SK-N-SH (cell line): ENCODE measurements at places on chromosomes 1 and 21. TPM values are rescaled to one million over a fixed set of nuclear protein-coding genes. Genes with fewer than 3 reads are reported as not detected.

The CCDC181 gene
- 1.2 TPM in 2 replicates for polyA plus RNA-seq

- H3K27me3 ChIP-seq, result no peaks in the 10 kb centered on the region
- no peaks in the 10 kb centered on the region; the same call in 1 of the 2 replicates for H3K4me1 ChIP-seq
- no peak overlapping the region for H3K27ac ChIP-seq
- no peak for DNase-seq
- H3K36me3 ChIP-seq, result no peaks in the 10 kb centered on the region
- no peak overlapping the region for H3K4me3 ChIP-seq
These were observed 126.5 kb upstream of the TNFSF4 start for GRCh38 chr1:173333581-173333980.

DNA sequence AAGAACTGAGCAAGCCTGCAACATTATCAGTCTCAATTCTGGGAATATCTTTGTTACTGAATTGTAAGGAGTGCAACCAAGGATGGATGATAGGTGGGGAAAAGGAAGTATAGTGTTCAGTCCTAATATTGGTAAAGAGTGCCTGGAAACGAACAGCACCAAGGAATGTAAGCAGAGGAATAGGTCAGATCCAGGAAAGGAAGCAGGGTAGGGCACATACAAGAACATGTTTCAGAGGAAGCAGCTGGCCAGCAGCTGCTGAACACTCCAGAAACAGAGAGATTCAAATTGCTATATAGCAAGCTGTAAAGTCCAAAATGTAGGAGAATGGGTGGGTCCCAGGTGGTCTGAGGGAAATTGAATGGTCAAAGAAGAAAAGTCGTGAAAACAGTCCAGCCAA is 37.9 kb downstream of the CRB1 start:
- peaks cover 7% of the 10 kb centered on the region for H3K36me3 ChIP-seq
- no peak for DNase-seq
- no peak overlapping the region; the same call in 1 of the 2 replicates for H3K27ac ChIP-seq
- H3K4me1 ChIP-seq, result peaks cover 3% of the 10 kb centered on the region
- no peaks in the 10 kb centered on the region for H3K27me3 ChIP-seq

- H3K4me3 ChIP-seq, result no peak overlapping the region
- H3K36me3 ChIP-seq, result no peaks in the 10 kb centered on the region
- no peaks in the 10 kb centered on the region; the same call in 1 of the 2 replicates for H3K27me3 ChIP-seq
- no peak overlapping the region for H3K27ac ChIP-seq
These were observed 15.9 kb downstream of the CLDN8 start for GRCh38 chr21:30200000-30200399.

DNA sequence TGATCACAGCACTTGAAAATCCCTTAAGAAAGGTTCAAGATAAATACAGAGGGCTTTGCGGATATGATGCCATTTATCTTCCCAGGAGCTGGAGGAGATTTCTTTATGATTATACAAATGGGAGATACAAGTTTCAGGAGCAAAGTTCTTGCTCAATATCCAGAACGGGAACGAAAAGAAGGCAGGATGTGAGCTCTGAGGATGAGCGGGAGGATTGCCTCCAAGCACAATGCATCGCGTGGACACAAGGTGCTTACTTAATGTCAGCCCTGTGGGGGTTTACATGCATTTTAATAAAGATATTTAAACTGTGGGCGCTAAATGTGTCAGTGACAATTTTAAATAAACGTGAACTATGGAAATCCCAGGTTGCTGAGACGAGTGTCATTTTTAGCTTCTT is 59.0 kb downstream of the SYT6 start:
- no peak for DNase-seq
- H3K36me3 ChIP-seq, result no peaks in the 10 kb centered on the region
- H3K27me3 ChIP-seq, result peaks cover 13% of the 10 kb centered on the region

DNA sequence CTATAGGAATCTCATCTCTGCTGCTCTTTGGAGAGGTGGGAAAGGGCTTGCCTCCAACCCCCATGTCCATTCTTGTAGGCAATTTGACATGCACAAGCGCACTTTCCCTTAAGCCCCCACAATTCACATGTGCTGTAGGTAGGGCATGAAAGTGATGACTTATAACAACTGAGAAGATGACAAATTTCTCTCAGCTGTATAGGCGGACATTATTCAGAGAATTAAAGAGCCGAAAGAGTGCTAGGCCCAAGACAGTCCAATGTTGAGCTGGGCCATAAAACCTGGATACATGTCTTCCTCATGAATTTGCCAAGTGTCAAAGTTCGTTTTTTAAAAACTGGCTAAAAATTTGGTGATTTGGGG is 106.3 kb upstream of the LYPLAL1 start:
- H3K4me3 ChIP-seq, result no peak overlapping the region
- no peak overlapping the region for H3K27ac ChIP-seq
- H3K4me1 ChIP-seq, result no peaks in the 10 kb centered on the region
- no peaks in the 10 kb centered on the region for H3K36me3 ChIP-seq
- H3K27me3 ChIP-seq, result no peaks in the 10 kb centered on the region

The KCNK1 gene
- 10.1 and 10.6 TPM in 2 replicates for polyA plus RNA-seq

DNA sequence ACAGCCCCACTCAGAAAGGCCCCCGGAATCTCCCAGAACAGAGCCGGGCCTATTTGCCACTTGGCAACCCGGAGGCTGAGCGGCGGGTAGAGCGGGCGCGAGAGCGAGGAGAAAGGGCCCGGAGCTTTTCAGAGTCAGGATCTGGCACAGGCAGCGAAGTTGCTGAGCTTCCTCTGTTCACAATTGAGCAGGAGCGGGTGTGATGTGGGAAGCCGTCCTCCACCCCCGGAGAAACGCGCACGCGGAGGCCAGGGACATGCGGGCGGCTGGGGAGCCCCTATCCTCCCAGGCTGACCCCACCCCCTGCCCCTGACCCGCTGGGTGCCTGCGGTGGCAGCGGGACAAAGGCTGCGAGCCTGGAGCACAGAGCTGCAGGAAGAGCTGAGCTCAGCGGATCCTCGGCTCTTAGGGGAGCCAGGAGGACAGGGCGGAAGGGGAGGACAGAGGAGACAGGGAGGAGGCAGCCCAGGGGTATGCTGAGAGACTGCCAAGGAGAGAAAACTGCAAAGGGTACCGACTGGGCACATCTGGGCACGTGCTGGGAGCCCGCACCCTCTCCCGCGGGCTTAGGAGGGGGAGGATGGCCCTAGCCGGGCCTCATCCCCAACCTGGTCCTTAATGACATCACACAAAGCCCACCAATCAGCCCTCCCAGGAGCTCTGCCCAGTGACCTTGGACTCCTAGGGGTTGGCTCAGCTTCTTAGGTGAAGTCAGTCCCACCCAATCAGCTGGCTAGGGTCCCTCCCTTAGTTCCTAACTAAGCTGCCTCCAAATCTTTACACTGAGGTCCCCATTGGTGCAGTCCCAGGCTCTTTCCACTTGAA is 9.3 kb downstream of the KIF21B start:
- DNase-seq, result no peak
- no peaks in the 10 kb centered on the region for H3K27me3 ChIP-seq
- no peaks in the 10 kb centered on the region for H3K36me3 ChIP-seq
